Naive thymus-derived CD8-positive, alpha-beta T cell (primary cell): ENCODE measurements at places on chromosomes 7 and 10. TPM values are rescaled to one million over a fixed set of nuclear protein-coding genes. Genes with fewer than 3 reads are reported as not detected.

DNA sequence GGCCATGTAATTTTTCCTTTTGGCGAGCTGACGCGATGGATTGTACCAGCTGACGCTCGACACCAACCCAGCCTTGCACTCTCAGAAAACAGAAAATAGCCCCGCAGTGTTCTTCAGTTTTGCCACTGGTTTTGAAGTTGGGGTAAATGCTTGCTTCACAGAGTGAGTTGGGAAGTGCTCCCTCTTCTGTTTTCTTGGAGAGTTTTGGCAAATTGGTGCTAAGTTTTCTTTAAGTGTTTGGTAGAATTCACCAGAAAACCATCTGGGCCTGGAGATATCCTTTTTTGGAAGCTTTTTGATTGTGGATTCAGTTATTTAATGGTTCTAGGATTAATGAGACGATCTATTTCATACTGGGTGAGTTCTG, 252.8 kb downstream of the ELFN1 start:
- H3K27ac ChIP-seq: peak overlapping the region; percentile 17
- H3K4me3 ChIP-seq: peak overlapping the region; percentile 39
- peaks cover 26% of the 10 kb centered on the region for H3K36me3 ChIP-seq

Gene SOSTDC1
- total RNA-seq: not detected

GRCh38 chr7:44724276-44724675, 24.4 kb upstream of the ZMIZ2 start:
- H3K27ac ChIP-seq: no peak overlapping the region
- H3K27me3 ChIP-seq: no peaks in the 10 kb centered on the region
- H3K36me3 ChIP-seq: no peaks in the 10 kb centered on the region

GRCh38 chr10:120941501-120941900, 90.3 kb downstream of the WDR11 start:
- no peak overlapping the region for H3K27ac ChIP-seq
- H3K4me3 ChIP-seq: no peak overlapping the region
- peaks cover 7% of the 10 kb centered on the region for H3K4me1 ChIP-seq

- no peak overlapping the region for H3K27ac ChIP-seq
- DNase-seq: no peak
Measured at GRCh38 chr7:111873963-111874690, 311.8 kb upstream of the IMMP2L start.

Gene SPDYE17
- total RNA-seq: not detected

Gene ZNF727
- total RNA-seq: 2.5 TPM

DNA sequence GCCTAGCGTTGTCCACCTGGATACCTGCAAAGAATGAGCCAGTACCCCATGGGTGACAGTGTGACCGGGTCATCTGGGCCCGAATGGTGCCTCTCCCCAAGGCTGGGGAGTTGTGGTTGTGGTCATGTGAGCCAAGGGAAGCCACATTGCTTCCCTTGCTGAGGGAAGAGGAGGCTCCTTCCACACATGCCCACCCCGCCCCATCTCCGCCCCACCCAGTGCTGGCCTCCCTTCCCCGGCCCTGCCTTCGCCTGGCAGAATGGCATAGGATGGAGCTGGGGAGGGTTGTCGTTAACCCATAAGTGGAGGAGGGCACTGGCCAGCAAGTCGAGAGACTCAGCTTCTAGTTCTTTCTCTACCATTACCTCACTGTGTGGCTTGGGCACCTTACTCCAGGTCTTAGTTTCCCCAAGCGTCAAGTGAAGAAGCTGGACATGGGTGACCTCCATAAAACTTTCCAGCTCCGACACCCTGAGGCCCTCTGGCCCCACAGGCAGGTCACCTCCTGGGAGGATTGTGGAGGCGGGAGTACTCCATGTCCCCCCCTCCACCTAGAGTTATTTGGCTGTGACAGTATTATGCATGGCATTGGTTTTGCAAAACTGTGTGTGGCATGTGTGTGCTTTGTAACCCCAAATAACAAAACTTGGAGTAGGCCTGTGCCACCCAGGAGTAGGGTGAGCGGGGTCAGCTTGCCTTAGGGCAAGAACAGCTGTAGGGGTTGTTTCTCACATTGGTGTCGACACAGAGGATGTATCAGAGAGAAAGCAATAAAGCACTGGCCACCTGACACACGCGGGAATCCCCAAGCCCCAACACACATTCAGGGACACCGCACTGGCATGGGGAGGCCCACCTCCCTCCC, 90.5 kb upstream of the MACROH2A2 start:
- no peak overlapping the region for H3K27ac ChIP-seq
- peaks cover 22% of the 10 kb centered on the region for H3K27me3 ChIP-seq
- DNase-seq: no peak
- H3K4me3 ChIP-seq: no peak overlapping the region
- H3K4me1 ChIP-seq: peaks cover 14% of the 10 kb centered on the region

Gene DMTF1
- total RNA-seq: 175 TPM

Gene ZNF117
- total RNA-seq: 5.6 TPM

DNA sequence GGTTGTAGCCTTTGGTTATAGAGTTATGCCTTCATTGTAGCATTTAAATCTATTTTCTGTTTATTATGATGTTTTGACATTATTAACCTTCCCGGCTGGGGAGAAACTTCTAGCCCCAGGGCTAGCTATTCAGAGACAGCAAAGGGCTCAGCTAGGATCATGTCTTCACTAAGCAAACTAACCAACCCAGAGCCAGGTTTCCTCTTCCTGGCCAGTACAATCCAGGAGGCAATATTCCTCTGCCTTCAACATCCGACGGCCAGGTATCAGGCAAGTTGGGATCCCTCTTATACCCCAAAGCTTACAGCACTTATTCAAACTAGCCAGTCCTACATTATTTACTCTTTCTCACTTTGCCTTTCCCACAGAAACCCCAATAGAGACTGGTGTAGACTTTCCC, 1060.7 kb upstream of the GHITM start:
- no peaks in the 10 kb centered on the region for H3K36me3 ChIP-seq
- H3K4me3 ChIP-seq: no peak overlapping the region
- no peak overlapping the region for H3K27ac ChIP-seq
- H3K27me3 ChIP-seq: no peaks in the 10 kb centered on the region
- DNase-seq: no peak

Gene MNX1
- total RNA-seq: not detected

DNA sequence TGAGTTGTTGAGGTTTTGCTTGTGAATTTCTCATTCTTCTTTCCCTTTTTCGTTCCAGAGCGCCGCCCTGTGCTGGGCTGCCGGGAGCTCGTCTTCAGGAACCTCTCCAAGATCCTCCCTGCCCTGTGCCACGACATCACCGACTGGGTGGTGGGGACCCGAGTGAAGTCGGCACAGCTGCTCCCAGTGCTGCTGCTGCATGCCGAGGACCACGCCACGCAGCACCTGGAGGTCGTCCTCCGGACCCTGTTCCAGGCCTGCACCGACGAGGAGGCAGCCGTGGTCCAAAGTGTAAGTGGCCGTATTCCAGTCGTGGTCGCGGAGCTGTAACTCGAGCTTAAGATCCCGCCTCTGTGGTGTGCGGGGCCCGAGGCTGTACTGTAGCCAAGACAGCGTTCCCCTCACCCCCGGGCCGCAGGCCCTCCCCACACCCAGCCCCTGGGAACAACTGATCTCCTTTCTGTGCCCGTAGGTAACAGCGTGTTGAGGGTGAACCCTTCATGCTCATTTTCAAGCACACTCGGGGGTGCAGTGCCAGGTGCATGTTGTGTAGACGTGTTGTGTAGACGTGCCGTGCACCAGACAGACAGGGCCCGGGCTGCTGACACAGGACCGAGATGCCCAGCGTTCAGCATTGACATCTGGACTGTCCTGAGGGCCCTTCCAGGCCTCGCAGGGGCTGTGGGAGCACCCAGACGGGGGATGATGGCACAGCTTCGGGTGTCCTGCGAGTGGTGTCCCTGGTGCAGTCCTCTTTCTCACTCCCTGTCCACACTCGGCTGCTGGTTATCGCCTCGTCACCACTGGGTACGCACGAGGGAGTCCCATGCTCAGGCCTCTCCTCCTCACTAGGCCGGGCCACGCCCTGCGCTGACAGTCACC, 27.7 kb upstream of the PRKAR1B start:
- peaks cover 52% of the 10 kb centered on the region for H3K36me3 ChIP-seq
- no peaks in the 10 kb centered on the region for H3K27me3 ChIP-seq
- DNase-seq: no peak
- H3K4me1 ChIP-seq: no peaks in the 10 kb centered on the region
- no peak overlapping the region for H3K4me3 ChIP-seq

- no peak overlapping the region for H3K4me3 ChIP-seq
- no peaks in the 10 kb centered on the region for H3K27me3 ChIP-seq
- DNase-seq: no peak
- no peaks in the 10 kb centered on the region for H3K36me3 ChIP-seq
- no peaks in the 10 kb centered on the region for H3K4me1 ChIP-seq
Measured at GRCh38 chr7:64630496-64630895, 35.4 kb upstream of the ZNF107 start.

DNA sequence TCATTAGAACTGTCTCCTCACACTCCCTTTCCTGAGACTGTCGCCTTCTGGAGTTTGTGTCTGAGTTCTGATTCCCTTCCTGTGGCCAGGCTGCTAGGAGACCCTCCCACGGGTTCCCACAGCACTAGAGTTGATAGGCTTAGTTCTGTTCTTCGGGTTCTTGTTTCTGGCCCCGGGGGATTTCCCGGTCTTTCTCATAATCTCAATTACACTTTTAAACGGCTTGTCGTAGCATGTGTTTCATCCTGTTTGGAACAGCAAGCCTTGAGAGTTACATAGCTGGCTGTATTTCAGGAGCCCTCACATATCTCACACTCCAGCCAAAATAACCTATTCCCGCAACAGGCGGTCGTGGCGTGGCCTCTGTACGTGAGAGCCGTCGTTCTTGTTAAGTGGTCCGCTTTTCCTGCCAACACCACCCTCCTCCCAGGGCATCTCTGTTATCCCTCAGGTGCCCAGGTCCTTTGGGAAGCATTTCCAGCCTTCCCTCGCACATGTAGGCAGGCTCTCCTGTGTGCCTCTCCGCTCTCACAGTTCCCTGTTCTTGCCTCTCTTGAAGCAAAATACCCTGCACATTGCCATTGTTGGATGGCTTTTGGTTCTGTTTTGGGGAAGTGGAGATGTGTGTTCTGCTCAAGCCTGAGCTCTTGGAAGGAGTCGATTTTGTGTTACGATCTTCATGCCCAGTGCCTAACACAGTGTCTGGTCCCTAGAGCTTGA, 46.0 kb downstream of the CDC123 start:
- DNase-seq: no peak
- peak overlapping the region; percentile 71 for H3K27ac ChIP-seq
- H3K27me3 ChIP-seq: no peaks in the 10 kb centered on the region
- H3K4me1 ChIP-seq: peaks cover 12% of the 10 kb centered on the region
- H3K36me3 ChIP-seq: peaks cover 6% of the 10 kb centered on the region

GRCh38 chr10:86968271-86968993, at the start of gene ADIRF:
ADIRF (plus strand) TSS chr10:86968482; CDS start chr10:86968545, 63 bp downstream.
- no peaks in the 10 kb centered on the region for H3K36me3 ChIP-seq

DNA sequence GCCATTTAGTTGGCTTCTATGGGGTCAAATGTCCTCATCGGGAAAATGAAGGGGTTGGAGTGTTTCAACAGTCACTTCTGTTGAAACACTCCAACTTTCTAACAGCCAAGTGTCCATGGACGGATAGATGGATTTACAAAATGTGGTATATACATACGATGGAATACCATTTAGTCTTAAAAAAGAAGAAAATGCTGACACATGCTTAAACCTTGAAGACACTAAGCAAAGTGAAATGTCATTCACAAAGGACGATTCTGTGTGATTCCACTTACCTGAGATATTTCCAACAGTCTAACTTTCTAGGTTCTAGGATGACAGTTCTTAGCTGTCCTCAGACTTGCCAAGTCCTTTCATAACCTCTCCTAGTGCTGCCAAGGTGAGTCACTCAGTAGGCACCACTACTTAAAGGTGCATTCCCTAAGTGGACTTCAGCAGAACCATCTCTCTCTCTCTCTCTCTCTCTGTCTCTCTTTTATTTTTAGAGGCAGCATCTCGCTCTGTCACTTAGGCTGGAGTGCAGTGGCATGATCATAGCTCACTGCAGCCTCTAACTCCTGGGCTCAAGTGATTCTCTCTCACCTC, 69.0 kb downstream of the DENND2A start:
- H3K27ac ChIP-seq: no peak overlapping the region
- peaks cover 7% of the 10 kb centered on the region for H3K27me3 ChIP-seq
- no peak overlapping the region for H3K4me3 ChIP-seq
- no peak for DNase-seq
- H3K4me1 ChIP-seq: no peaks in the 10 kb centered on the region
- H3K36me3 ChIP-seq: no peaks in the 10 kb centered on the region

- no peaks in the 10 kb centered on the region for H3K36me3 ChIP-seq
- peaks cover 25% of the 10 kb centered on the region for H3K27me3 ChIP-seq
- no peak for DNase-seq
- H3K4me1 ChIP-seq: no peaks in the 10 kb centered on the region
Measured at GRCh38 chr10:117911684-117912083, 135.1 kb downstream of the RAB11FIP2 start.

Gene SRRM3
- not detected for total RNA-seq

DNA sequence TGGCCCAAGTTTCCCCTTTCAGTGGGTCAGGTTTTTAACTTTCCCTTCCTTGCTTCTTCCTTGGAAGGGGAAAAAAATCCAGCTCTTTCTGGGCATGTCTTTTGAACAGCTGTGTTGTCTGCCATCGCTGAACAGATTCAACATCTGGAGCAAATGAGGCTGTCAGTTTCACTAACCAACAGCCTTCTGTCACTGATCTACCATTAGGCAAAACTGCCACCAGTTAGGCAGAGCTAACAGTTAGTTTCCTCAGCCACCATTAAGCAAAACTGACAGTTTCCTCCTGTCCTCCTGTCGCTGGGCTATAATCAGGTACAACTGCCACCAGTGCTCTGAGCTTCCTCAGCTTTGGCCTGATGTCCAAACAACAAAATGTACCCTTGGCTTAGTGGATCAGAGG, 81.9 kb downstream of the NPTX2 start:
- H3K36me3 ChIP-seq: no peaks in the 10 kb centered on the region
- no peaks in the 10 kb centered on the region for H3K4me1 ChIP-seq
- DNase-seq: no peak
- no peak overlapping the region for H3K27ac ChIP-seq
- H3K4me3 ChIP-seq: no peak overlapping the region
- H3K27me3 ChIP-seq: peaks cover 15% of the 10 kb centered on the region

- H3K4me3 ChIP-seq: no peak overlapping the region
- H3K36me3 ChIP-seq: peaks cover 16% of the 10 kb centered on the region
- no peak for DNase-seq
- no peaks in the 10 kb centered on the region for H3K27me3 ChIP-seq
Measured at GRCh38 chr7:64849250-64849923, 53.7 kb upstream of the ZNF273 start.

- H3K4me1 ChIP-seq: no peaks in the 10 kb centered on the region
- no peak overlapping the region for H3K4me3 ChIP-seq
- peaks cover 2% of the 10 kb centered on the region for H3K27me3 ChIP-seq
- no peak for DNase-seq
Measured at GRCh38 chr7:72217151-72217550, 195.0 kb downstream of the CALN1 start.

DNA sequence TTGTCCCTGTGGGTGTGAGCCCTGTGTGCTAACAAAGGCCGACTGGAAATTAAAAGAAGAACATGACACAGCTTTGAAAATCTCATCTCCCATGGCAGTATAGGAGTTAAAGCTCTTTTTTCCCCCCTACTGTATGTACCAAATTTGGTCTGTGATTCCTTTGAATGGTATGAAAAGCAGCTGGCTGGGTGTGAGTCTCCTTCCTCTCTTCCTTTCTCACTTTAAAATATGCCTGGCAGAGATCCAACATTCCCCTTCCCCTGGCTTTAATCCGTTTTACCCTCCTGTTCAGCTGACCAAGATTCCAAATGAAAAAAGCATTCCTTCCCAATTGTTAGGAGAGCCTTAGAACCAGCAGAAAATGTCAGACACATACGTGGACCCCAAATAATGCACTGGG, 225.0 kb upstream of the CELF2 start:
- no peak overlapping the region for H3K4me3 ChIP-seq
- DNase-seq: no peak
- H3K36me3 ChIP-seq: no peaks in the 10 kb centered on the region
- H3K27me3 ChIP-seq: peaks cover 23% of the 10 kb centered on the region

Gene CFTR
- total RNA-seq: not detected

GRCh38 chr10:6383096-6383812, 180.5 kb downstream of the PFKFB3 start:
- peak overlapping the region; percentile 8 for H3K4me3 ChIP-seq
- no peak for DNase-seq
- H3K27me3 ChIP-seq: no peaks in the 10 kb centered on the region
- H3K4me1 ChIP-seq: peaks cover 27% of the 10 kb centered on the region

Gene ZNF655
- total RNA-seq: 181 TPM
